ENCODE measurements at places on chromosomes 6 and 20. TPM values are rescaled to one million over a fixed set of nuclear protein-coding genes. Genes with fewer than 3 reads are reported as not detected.

GRCh38 chr6:11236915-11237314, 4.4 kb upstream of the NEDD9 start:
- DNase-seq = no peak

The ASF1A gene
- 16.7 TPM for total RNA-seq

GRCh38 chr6:109087661-109088264, 6.9 kb downstream of the SESN1 start:
- no peak for DNase-seq

GRCh38 chr20:25090492-25091429, 8.8 kb upstream of the VSX1 start:
- no peak for DNase-seq

- peak; percentile 4 for DNase-seq
Measured at GRCh38 chr20:2688041-2688591, 4.5 kb upstream of the EBF4 start.

The LINC00237 gene
- total RNA-seq = under 0.01 TPM

DNA sequence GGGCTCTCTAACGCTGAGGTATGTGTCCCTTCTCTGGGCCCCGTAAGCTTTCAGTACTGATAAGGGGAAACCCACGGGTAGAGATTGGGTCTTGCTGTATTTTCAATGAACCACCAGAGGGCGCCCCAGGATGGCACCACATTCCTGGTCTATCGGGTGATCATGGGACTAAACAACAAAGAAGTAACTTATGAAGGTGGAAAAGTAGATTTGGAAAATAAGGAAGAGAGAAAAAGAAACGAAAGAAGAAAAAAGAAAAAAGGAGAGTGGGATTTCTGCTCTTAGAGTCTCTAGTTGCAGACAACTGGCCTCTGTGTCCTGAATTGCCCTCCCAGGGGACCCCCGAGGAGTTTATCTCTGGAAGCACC, 93.8 kb downstream of the GMPR start:
- DNase-seq = peak; percentile 83

DNA sequence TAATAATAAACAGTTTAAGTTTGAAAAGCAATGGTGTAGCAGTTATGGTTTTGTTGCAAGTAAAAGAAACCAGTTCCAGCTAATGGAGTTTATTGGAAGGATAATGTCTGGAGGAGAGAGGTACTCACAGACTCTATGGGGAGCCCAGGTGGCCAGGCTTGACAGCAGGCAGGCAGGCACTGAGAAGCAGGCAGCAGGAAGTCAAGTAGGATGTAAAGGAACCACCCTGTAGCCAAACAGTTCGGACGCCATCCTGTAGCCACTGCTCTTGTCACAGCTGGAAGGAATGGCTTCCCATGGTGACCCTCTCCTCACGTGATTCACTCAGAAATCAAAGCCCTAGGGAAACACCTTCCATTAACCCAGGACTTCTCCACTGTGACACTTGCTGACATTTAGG, 96.7 kb upstream of the MC3R start:
- DNase-seq = no peak

DNA sequence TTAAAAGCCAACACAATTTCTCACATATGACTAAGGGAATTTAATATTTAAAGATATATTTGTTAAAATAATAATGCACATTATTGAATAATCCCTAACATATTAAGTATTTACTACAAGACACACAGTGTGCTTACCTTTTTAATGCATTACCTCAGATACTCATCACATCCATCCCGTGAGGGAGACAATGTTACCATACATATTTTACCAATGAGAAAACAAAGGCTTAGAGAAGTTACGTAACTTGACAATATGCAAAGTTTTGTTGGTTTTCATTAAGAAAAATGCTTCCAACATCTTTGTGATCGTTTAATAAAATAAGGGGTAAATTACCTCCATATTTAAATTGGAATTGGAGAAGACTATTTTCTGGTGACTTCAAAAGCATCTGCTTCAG, 4.3 kb downstream of the IFNGR1 start:
- DNase-seq = no peak

The SIRPG gene
- not detected for total RNA-seq

DNA sequence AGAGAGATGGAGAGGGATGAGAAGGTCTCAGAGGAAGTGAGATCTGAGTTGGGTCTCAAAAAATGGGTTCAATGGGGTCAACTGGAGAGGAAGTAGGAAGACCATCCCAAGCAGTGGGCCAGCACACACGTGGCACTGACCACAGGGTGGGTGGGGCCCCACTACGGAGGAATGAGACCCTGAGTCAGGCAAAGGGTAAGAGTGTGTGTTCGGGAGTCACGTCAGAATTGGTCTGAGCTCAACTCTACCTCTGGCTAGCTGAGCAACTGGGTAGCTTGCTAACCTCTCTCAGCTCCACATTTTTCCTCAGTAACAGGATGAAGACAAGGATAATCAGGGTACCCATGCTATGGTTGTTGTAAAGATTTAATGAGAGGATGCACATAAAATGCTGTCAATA, 79.0 kb downstream of the TRERF1 start:
- no peak for DNase-seq

- DNase-seq = no peak
Measured at GRCh38 chr20:57570145-57570850, 9.4 kb downstream of the PCK1 start.

The KCNQ5 gene
- total RNA-seq = not detected

GRCh38 chr6:111468329-111469012, 14.5 kb downstream of the REV3L start:
- no peak for DNase-seq

- DNase-seq = no peak
Measured at GRCh38 chr6:168374051-168374502, 54.5 kb upstream of the DACT2 start.

DNA sequence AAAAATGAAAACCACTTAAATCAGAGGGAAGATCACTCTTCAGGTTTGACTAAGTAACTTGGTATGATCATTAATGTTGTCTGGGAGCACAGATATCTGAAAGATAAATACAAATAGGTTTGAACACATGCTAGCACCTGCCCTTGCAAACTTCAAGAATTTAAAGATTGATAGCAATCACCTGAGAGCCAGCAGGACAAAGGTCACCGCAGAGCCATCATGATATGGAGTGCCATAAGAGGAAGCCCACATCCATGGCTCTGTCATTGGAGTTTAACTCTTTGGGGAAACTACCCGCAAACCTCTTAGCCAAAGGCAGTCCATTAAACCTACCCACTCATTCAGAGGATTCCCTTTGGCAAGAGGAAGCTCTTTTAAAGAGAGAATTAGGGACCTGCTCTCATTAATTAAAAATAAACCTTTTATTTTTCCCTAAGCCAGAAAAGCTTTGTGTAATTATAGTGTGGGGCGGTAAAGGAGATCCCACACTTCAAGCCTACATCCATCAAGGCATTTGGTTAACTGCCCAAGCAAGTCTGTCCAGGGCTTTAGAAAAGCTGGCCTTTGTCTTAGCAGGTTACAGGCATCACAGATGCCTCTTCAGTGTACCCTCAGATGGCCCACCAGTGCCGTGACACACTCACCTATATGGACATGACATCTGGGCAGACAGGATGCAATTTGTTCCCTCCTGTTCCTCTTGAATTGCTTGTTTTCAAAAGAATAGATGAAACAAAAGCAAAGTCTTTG, 73.0 kb downstream of the SASH1 start:
- peak; percentile 47 for DNase-seq

- DNase-seq = no peak
Measured at GRCh38 chr6:86789779-86790411, 147.4 kb upstream of the HTR1E start.

DNA sequence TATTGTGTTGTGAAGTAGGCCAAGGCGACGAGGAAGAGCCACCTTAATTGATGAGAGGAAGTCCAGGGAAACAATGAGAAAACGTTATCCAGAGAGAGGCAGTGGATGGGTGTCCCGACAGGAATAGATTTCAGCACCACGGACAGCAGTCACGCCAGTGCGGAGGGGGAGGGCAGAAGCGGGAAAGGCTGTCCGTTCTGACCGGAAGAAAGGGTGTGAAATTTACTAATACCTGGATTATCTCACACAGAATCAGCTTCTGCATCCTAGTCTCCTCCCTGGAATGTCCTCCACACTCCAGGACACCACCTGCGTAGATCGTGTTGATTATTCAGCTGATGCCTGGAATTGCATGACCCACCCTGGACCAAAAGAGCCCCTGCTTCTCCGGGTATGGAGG, 7.4 kb upstream of the BPIFA3 start:
- peak; percentile 72 for DNase-seq

- DNase-seq = no peak
Measured at GRCh38 chr6:157542414-157543160, 161.6 kb downstream of the ZDHHC14 start.

DNA sequence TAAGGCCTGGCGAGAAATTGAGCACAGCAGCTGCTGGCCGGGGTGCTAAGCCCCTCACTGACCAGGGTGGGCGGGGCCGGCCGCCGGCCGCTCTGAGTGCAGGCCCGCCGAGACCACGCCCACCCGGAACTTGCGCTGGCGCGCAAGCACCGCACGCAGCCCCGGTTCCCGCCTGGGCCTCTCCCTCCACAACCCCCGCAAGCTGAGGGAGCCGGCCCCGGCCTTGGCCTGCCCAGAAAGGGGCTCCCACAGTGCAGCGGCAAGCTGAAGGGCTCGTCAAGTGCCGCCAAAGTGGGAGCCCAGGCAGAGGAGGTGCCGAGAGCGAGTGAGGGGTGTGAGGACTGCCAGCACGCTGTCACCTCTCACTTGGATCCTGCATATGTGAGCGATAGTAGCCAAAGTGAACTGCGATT, 251.2 kb downstream of the GJA1 start:
- DNase-seq = no peak

- DNase-seq = no peak
Measured at GRCh38 chr20:10631126-10631525, 42.7 kb downstream of the JAG1 start.

DNA sequence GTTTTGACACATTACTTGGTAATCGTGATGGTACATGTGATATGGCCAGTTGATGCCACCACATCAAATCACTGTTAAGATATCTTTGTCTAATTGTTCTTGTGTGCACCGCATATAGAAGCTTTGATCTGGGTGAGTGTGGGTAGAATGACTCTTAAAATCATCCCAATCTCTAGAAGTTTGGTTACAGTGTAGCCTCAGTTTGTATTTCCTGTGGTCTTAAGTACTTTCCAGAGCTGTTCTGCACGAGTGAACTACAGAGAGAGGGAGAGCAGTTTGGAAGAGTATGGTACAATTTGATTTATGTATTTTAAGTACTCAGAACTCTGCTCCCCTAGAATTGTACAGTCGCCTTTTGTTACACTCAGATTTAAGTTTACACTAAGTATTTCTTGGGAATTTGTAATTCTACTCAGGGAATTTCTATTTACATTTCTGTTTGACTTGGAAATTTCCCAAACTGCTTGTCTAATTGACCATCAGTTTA, 37.5 kb downstream of the SNX9 start:
- DNase-seq = no peak

- DNase-seq = no peak
Measured at GRCh38 chr6:157471077-157471686, 90.2 kb downstream of the ZDHHC14 start.

DNA sequence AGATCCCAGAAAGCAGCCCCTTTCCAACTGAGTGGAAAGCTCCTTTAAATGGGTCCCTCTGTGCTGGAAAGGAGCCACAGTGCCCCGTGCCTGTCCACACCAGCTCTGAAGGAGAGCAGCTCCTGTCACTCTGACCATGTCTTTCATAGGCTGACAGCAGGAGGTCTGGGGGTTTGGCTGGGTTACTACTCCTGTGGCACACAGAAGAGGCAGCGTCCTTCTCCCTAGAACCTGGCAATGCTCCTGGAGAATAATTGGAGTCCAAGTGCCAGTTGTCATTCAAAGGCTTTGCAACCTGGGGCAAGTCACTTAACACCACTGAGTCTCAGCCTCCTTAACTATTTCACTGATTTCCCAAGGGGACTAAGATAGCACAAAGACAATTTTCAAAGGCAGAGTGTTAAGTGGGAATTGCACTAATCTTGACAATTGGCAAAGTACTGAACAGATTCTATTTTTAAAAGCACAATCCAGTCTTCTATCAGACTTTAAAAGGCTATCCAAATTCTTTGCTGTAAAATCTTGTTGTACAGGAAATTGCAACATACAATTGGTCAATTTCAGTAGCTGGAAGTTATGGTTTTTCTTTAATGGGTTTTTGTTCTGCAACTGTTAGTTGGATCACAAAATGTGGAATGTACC, 457.2 kb downstream of the KIF16B start:
- no peak for DNase-seq

GRCh38 chr20:32763202-32764004, 1.2 kb downstream of the DNMT3B start:
- DNase-seq = no peak

GRCh38 chr6:71289039-71289801, 609 bp downstream of the OGFRL1 start:
- no peak for DNase-seq

The BEND6 gene
- under 0.01 TPM for total RNA-seq

GRCh38 chr20:23228912-23229311, 121.7 kb upstream of the NXT1 start:
- DNase-seq = no peak

The ZSCAN9 gene
- 6.5 TPM for total RNA-seq

DNA sequence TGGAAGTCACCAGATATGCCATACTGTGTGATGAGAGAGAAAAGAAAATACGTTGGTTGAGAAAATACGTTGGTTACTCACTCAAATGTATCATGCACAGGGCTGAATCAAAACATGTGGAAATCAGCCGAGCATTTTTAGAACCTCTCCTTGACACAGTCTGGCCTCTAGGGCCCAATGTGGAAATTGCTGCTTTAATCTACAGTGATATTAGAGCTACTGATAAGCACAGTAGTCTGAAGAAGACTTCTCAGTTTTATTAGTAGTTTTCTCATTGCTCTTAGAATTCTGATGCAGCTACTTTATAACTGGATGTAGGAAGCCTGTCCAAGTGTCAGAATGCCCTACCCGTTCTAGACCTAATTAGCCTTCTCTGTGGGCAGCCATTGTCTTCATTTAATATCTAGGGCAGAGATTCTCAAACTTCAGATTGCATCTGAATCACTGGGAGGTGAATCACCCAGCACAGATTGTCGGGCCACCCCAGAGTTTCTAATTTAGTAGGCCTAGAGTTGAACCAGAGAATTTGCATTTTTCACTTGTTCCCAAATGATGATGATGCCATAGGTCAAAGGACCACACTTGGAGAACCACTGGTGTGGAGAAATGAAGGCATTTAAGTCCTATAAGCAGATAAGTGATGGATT, 229.1 kb downstream of the PLCB1 start:
- DNase-seq = no peak

The OVOL2 gene
- not detected for total RNA-seq

DNA sequence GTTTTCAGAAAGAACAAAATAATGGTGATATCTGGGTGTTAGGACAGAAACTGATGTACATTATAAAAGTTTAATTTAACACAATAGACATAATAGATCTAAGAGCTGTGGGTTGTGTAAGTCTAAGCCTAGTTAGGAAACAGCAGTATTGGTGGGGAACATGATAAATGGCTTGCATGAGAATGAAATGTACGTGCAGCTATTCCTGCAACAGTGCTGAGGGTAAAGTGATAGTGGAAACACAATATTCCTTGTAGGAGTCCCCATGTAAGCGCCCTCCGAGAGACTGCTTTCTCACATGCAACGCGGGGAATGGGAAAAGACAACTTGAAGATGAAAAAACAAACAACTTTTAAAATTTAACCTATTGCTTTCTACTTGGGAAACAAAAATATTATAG, 96.6 kb upstream of the TRAF3IP2 start:
- no peak for DNase-seq

The CST2 gene
- not detected for total RNA-seq

All from dermis microvascular lymphatic vessel endothelial cell (primary cell).